ENCODE measurements at places on chromosomes 1 and 21. TPM values are rescaled to one million over a fixed set of nuclear protein-coding genes. Genes with fewer than 3 reads are reported as not detected.

The AGT gene
- total RNA-seq: 4.6 TPM

The CYP4Z1 gene
- total RNA-seq: 2.4 TPM

The LEMD1 gene
- total RNA-seq: 71.1 TPM

The COL9A2 gene
- total RNA-seq: 5.1 TPM

The CNST gene
- 56.7 TPM for total RNA-seq

The OR2G6 gene
- total RNA-seq: not detected

The CLCNKB gene
- total RNA-seq: 3.7 TPM

The SPRR4 gene
- total RNA-seq: 8.4 TPM

The GJA4 gene
- 11.9 TPM for total RNA-seq

The MORN1 gene
- total RNA-seq: 30.4 TPM

The CHIT1 gene
- 0.08 TPM for total RNA-seq

The MTOR gene
- total RNA-seq: 83.3 TPM

- DNase-seq: peak; percentile 78
Observed at GRCh38 chr1:38815903-38816627, 43.5 kb downstream of the RRAGC start.

DNA sequence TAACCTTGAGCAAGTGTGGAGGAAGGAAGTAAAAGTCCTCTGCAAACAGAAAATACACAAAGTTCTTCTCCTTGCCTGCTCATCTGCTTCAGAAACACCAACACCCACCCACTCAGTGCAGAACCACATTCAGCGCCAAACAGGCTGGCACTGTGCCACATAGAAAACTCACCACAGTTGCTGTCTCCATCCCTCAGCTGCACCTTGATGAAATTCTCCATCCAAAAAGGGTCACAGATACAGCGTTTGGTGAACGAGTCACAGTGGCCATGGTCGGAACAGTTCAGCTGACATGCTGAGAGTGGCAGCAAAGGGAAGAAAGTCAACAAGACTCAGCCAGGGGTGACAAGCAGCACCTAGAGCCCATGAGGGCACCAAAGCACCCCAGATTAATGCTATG, 114.5 kb downstream of the KIAA0319L start:
- DNase-seq: no peak

DNA sequence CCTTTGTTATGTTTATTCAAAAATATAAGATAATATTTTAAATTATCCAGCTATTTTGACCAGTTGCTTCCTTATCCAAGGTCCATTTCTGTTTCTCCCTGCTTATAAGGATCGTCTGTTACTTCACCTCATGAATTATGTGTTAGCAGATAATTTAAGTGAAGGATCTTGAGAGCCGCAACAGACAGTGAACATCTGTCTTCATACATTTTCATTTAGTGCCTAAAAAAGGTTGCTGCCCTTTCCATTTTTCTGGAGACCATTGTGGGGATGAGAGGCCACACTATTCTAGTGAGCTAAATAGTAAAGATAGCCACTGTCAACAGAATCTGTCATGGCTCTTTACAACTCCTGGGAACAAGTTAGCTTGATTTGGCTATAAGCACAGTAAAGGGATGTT, 154.0 kb downstream of the CLEC20A start:
- no peak for DNase-seq

- no peak for DNase-seq
Observed at GRCh38 chr1:51570063-51570710, 46.7 kb upstream of the OSBPL9 start.

DNA sequence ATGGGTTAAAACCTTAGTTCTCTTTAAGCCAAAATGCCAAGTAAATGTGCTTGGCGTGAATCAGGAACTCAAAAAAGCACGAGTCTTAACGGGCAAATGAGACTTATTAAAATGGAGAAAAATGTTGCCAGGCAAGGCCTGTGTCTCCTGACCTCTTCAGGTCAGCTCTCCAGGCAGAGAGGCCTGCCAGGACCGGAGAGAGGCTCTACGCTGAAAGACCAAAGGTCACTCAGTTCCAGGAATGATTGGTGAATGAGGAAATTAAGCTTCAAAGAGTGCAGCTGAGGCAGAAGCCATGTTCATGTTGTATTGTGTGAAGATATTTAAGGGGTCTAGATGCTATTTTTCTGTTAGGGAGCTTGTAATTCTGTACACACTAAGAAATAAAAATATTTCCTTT, 66.6 kb downstream of the SPAG17 start:
- DNase-seq: peak; percentile 19

DNA sequence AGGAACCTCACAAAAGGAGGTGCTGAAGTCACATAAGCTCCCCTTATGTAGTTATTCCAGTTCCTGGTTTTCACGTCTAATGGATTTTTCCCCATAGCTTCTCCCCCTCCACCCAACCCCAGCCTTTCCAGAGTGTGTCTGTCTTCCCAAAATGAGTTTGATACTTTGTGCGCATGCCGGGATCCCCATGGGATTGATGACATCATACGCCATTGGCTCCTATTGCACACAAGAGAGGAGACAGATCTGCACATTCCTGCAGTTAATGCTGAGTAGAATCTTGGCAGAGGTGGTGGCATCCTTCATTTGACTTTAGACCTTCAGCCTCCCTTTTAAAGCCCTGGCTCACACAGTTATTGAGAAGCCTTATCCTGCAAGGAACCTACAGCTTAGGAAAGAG, 71.4 kb downstream of the DDR2 start:
- DNase-seq: no peak

DNA sequence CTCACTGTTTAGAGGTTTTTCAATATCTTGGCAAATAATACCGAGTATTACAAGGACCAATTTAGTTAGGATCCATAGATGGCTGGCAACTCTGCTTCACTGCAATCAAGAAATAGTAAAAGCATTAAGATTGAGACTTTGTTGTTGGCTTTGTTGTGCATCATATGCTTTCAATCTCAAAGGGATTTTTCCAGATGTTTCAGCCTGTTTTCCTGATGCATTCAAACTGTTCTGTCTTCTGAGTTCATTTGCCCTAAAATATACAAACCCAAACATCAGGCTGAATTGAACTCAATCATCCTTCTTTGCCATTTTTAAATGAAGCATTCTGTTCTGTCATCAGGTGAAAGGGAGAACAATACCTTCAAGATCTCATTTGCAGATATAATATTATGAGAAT, 248.7 kb downstream of the TTLL7 start:
- DNase-seq: no peak

DNA sequence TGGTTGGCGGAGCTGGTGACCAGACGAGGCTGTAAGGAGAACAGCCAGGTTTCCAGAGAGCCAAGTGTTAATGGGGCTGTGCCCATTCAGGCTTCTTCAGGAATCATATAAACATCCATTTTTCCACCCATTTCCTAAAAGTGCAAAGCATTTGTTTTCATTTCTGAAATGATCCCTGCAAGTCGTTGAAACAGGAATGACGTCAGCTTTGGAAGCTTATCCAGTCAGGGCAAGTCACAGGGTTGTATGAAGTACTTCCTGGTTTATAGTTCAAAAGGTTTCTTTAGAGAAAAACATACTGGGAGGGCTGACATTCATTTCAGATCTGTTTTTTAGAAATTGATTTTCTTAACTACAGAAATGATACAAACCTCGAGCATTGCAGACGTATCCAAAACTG, 29.2 kb downstream of the IGSF5 start:
- DNase-seq: no peak

GRCh38 chr1:200364091-200364759, 45.6 kb downstream of the ZNF281 start:
- no peak for DNase-seq

GRCh38 chr1:81577004-81577697, 223.6 kb upstream of the ADGRL2 start:
- no peak for DNase-seq

DNA sequence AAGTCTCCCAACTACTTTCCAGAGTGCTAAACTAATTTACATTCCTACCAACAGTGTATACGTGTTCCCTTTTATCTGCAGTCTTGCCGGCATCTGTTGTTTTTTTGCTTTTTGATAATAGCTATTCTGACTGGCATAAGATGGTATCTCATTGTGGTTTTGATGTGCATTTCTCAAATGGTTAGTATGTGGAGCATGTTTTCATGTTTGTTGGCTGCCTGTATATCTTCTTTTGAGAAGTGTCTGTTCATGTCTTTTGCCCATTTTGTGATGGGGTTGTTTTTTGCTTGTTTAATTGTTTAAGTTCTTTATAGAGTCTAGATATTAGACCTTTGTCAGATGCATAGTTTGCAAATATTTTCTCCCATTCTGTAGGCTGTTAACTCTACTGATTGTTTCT, 46.6 kb downstream of the MAST2 start:
- no peak for DNase-seq

GRCh38 chr1:163897412-163898155, 575.8 kb downstream of the NUF2 start:
- no peak for DNase-seq

DNA sequence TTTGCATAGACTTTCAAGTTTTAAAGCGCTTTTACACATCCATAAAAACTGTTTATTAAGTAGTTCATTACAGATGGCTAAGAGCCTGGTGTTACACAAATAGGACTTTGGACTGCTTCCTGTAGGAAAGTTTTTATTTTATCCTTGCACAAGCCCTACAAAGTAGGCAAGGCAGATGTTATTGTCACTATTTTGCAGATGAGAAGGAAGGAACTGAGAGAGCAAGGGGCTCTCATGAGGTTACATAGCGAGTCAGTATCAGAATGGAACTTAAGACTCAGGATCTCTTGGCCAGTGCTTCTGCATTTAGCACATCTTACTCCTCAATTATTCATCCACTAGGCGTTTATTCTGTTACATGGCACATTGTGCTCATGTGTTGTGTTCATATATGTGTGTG, 2.6 kb upstream of the MAPKAPK2 start:
- no peak for DNase-seq

GRCh38 chr1:94022471-94023189, 98.3 kb downstream of the ABCA4 start:
- DNase-seq: no peak

DNA sequence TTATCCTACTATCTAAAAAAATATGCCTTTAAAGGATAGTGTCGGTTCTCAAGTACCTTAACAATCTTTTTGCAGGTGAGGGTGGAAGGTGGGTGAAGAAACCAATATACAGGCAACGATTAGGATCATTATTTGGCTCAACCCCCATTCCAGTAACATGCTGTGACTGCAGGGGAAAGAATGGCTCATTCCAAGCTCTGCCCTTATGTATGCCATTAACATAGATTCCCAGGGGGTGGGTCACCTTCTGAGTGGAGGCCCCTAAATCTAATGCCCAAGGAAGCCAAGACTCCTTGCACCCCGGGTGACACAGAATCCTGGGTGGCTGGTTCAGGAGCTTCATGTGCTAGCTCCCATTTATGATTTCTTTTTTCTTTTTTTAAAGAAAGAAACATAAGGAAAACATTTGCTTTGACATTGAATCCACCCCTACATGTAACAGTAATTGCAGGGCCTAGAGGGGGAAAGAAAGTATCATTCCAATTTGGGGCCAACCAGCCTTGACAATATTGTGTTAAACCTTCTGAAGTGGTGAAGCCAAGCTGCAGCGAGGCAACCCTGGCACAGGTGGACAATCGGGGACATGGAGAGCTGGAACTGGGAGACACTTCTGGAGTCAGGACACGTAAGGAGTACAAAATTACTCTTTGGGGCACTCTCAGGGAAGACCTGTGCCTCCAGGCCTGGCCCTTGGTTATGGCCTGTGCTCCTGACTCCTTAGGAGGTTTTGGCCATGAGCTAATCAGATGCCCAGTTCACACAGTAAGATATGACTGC, 200.3 kb downstream of the PBX1 start:
- no peak for DNase-seq

DNA sequence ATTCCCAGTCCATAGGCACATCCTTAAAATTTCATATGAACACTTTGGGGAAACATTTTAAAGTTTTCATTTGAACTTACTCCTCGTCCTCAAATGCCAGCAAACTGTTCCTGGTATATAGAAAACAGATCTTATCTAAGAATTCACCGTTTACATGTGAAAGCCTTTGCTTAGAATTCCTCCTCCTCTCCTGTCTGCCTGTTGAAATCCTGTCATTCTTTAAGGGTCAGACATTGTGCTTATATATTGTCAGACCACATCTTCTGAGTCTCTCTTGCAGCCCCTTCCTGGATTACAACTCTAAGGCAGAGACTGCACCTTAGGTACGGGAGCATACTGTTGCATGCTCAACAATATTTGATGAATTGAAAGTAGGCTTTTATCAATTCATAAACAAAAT, 239.7 kb downstream of the SMYD3 start:
- DNase-seq: no peak

DNA sequence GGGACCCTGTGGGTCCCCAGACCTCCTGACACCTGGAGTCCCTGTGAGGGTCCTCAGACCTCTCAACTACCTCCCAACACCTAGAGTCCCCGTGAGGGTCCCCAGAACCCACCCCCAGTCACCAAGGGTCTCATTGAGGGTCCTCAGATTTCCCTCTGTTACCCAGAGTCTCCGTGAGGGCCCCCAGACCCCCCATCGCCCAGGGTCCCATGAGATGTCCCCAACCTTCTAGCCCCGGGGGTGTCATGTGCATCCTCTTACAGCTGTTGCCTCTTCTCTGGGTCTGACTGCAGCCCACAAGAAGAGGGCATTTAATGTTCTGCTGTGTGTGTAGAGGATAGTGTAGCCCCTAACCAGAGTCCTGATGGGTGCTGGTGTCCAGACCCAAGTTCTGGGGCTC, 2.0 kb upstream of the GJC2 start:
- no peak for DNase-seq
